ENCODE measurements at places on chromosomes 6 and 20.

GRCh38 chr6:78308025-78308424 lies 559.3 kb upstream of the IRAK1BP1 start:
- DNase-seq, result no peak

DNA sequence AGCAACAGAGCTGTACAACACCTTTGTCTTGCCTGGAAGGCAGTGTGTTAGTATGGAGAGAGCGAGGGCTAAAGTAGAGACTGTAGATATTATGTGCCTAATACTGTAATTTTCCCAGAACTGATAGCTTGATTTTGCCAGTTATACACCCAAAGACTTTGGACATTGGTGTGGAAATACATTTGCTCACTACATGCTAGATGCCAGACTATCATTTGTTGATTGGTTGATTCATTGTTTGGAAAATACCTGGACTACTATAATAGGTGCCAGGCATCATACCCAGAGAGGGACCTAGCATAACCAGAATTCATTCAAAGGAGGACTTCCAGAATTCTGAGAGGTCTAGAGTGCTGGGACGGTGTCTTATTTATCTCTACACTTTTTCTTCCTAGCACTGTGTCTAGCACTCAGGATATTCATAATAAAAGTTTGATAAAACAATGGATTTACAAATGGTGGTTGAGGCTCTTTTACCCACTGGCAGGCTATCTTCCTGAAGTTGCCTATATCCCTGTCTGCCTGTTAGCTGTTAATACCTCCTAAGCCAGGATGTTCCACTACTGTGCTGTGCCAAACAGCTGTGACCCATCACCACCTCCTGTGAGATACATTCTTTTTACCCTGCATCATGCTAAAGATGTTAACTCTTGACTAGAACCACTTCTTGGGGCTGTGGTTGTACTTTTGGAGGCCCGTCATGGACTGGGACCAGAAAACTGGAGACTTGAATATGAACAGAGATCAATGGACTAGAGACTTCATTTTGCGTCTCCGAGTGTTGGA lies 72.2 kb upstream of the FUCA2 start:
- DNase-seq, result peak; percentile 39

DNA sequence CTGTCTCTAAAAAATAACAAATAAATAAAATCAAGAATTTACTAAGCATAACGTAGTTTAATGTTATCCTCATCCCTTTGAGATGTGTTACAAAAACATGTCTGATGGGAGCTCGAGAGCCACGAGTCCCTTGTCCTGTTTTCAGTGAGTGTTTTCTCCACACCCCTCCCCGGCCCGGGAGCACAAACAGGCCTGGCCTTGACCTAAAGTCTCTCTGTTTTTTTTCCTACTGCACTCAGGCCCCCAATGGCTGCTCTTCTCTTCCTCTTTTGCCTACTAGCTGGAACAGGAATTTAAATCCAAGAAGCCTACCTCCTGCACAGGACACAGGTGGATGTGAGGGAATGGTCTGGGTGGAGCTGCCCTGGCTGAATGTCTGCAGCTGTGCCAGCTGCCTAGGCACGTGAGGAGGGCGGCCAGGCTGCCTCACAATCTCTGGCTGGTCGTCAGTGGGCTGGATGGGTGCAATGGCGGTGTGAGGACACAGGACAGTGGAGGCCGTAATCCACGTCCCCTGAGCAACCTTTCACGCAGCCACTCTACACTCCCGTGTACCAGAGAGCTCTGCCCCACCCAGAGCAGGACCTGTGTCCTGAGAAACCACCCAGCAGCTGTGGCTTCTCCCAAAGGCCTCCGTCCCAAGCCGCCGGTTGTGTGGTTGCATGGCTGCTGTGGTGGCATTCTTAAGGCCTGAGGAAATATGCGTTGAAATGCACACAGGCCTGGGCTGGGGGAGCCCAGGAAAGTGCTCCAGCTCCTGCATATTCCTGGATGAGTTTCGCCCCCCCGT lies 117.5 kb downstream of the FAM120B start:
- no peak for DNase-seq

- DNase-seq, result no peak
Observed at GRCh38 chr20:43909720-43910119, 4.9 kb upstream of the TOX2 start.

DNA sequence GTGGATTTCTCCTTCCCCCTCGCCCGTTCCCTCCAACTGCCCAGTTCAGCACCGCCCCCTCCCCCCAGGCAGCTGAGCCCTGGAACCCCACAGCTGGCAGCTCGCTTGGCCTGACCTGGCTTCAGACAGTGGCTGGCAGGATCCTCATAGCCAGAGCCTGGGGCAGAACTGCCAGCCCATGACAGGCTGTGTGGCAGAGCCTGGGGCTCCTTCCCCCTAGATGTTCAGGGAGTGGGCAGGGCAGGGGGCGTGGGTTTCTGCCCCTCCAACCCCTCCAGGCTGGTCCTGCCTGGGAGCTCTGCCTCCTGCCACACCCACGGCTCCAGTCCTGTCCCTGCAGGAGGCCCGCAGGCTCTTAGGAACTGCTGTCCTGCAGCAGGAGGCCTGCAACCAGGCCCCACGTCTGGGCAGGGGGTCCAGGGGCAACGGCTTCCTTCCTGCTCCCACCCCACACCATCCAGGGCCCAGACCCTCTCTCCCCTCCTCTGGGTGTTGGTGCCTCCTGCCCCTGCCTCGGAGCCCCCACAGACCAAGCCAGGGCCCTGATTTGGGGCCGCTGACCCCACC lies 9.6 kb upstream of the KCNQ2 start:
- DNase-seq, result no peak

DNA sequence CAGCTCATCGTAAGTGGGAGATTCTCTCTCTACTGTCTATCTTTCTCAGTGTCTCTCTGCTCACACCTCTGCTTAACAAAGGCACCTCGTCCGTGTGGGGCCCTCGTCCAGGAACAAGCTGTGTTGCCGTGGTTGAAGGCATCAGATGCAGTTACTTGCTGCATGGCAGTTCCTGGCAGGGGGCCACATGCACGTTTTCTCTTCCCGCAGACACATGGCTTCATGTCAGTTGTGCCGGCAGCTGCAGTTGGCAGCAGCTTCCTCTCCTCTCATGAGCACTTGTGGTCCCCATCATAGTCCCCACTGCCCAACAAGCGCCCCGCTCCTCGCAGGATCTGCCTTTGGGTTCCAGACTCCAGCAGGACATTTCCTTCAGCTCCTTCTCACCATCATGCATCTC lies 7.1 kb upstream of the AFDN start:
- DNase-seq, result no peak

GRCh38 chr6:150940941-150941340 lies 75.4 kb downstream of the MTHFD1L start:
- DNase-seq, result peak; percentile 56

DNA sequence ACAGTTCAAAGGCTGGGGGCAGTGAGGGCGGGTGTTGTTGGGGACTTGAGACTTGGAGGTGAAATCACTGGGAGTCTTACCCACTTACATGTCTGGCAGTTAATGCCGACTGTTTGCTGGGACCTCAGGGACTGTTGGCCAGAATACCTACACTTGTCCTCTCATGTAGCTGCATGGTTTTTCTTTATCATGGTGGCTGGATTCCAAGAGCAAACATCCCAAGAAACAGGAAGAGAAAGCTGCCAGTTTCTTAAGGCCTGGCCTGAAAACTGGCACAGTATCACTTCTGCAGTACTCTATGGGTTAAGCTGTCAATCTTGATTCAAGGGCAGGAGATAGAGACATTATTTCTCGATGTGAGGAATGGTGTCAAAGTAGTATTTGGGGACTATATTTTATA lies 19.8 kb upstream of the C6orf62 start:
- DNase-seq, result no peak

- DNase-seq, result peak; percentile 43
Observed at GRCh38 chr6:11711003-11711983, 67.3 kb downstream of the ADTRP start.

GRCh38 chr6:36724514-36725390 lies 27.1 kb downstream of the RAB44 start:
- DNase-seq, result peak; percentile 88

- DNase-seq, result no peak
Observed at GRCh38 chr20:24597051-24597450, 127.6 kb downstream of the SYNDIG1 start.

DNA sequence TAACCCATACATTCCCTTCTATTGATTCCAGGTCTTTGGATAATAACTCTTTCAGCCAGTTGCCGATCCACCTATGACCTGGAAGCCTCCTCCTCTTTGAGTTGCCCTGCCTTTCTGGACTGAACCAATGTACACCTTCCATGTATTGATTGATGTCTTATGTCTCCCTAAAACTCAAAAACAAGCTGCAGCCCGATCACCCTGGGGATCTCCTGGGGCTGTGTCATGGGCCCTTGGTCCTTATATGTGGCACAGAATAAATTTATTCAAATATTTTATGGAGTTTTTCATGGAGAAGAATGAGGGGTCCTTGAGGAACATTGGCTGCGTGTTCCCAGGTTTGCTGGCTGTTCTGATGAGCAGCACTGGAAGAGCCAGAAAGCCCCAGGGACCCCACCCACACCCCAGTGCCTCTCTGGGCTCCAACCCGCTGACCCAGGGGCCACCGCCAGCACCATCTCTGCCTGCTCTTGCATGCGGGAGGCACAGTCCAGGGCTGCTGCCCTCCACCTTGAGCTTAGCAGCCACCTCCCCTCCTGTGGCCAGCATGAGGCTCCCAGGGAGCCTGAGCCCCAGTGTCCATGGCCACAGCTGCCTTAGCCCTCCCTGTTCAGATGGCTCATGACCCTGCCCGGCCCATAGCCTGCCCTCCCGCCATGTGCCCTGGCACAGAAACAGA lies 36.5 kb upstream of the CST7 start:
- DNase-seq, result no peak

DNA sequence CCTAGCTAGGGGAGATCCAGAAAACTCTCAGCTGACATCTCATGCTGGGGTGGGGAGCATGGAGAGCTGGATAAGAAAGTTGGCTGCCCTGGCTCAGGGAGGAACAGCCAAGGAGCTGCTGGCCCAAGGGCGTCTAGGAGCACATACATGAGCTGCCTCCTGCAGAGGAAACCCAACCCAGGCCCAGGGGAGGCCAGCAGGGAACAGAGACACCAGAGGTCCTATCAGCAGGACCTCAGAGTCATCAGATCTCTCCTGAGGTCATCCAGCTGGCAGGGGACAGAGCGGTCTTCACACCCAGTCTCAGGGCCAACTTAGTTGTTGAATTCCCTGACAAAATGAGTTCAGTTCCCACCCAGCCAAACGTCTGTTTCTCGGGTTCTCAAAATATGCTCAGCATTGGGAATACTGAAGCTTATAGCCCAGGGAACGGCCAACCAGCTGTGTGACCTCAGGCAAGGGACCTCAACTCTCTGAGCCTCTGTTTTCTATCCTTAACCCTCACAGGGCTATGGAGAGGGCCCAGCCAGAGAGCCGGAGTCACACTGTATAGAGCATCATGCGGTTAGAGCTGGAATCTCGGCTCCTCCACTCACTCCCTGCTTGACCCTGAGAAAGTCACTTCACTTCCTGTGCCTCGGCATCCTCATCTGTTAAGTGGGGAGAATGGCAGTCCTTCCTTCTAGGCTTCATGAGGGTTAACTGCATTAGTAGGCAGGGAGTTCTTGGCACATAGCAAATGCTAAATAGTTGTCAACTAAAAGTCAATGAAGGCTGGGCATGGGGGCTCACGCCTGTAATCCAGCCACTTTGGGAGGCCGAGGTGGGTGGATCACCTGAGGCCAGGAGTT lies 13.8 kb downstream of the ADA start:
- DNase-seq, result no peak

DNA sequence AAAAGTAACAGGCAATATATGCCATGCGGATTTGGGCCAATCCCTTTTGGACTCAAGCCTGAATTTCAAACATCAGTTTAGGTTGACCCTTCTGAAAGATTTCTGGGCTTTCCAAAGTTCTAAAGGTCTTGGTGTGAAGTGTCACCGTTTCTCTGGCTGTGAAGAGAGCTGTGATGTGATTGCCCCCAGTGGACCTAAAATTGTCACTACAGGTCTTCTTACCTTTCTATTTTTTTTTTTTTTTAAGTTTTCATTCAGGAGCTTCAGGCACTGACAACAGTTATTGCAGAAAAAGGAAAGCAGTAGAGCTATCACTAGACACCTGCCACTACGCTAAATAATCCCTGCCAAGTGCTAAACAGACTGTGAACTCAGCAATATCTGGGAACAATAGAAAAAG lies 75.7 kb upstream of the OPRM1 start:
- DNase-seq, result no peak

- no peak for DNase-seq
Observed at GRCh38 chr20:37358366-37359150, 12.6 kb downstream of the SRC start.

- no peak for DNase-seq
Observed at GRCh38 chr6:103193413-103193812, 1666.3 kb downstream of the HACE1 start.

GRCh38 chr20:5065879-5066383 lies 53.8 kb downstream of the PCNA start:
- DNase-seq, result peak; percentile 78

GRCh38 chr20:46985671-46986070 lies 91.0 kb downstream of the EYA2 start:
- DNase-seq, result peak; percentile 7

DNA sequence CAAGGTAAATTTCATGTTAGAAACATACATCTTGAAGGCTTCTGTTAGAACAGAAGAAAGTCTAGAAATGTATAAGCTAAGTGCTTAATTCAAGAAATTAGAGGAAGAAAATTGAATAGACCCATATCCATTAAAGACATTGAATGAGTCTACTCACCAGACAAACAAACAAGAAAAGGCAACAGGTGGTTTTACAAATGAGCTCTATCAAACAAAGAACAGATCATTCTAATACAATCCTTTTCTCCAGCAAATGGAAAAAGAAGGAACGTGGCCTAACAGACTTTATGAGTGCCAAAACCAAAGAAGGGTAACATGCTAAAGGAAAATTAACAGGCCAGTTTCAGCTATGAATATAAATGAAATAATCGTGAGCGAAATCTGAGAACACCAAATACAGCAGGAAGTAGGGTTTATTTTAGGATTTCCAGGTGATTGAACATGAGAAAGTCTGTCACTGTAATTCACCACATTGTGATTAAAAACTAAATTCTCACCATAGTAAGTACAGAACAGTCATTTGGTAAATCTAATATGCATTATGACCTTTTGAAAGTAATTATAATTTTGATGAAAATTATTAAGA lies 22.6 kb downstream of the MTHFD1L start:
- no peak for DNase-seq

DNA sequence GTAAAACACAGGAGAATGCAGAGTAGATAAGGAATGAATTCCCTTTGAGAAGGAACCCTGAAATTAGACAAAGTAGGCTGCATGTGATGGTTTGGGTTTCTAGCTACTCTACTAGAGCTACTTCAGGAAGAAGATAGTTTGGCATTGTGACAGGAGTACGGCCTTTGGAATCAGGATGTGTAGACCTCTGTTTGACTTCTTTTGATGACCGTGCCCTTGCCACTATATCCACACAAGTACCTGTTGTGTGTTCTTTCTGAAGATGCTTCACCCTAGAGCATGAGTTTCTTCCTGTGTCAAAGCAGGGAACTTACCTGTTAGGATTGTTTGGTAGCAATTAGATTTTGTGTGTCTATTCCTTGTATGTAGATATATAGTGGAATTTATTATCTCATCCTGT lies 41.7 kb downstream of the CD2AP start:
- no peak for DNase-seq

- DNase-seq, result no peak
Observed at GRCh38 chr6:23905133-23905815, 220.7 kb upstream of the NRSN1 start.

GRCh38 chr6:166032366-166033200 lies 135.1 kb downstream of the TBXT start:
- DNase-seq, result no peak

GRCh38 chr6:157631838-157632614 lies 191.0 kb upstream of the SNX9 start:
- no peak for DNase-seq

GRCh38 chr6:157768304-157768703 lies 54.7 kb upstream of the SNX9 start:
- no peak for DNase-seq

- DNase-seq, result no peak
Observed at GRCh38 chr6:41455818-41456217, 90.4 kb upstream of the FOXP4 start.

Data from adipocyte (in vitro differentiated cells).